Glomerular endothelial cell (primary cell): ENCODE measurements at places on chromosomes 16 and 17.

GRCh38 chr17:42535155-42536047 is 640 bp upstream of the NAGLU start:
- DNase-seq: no peak

DNA sequence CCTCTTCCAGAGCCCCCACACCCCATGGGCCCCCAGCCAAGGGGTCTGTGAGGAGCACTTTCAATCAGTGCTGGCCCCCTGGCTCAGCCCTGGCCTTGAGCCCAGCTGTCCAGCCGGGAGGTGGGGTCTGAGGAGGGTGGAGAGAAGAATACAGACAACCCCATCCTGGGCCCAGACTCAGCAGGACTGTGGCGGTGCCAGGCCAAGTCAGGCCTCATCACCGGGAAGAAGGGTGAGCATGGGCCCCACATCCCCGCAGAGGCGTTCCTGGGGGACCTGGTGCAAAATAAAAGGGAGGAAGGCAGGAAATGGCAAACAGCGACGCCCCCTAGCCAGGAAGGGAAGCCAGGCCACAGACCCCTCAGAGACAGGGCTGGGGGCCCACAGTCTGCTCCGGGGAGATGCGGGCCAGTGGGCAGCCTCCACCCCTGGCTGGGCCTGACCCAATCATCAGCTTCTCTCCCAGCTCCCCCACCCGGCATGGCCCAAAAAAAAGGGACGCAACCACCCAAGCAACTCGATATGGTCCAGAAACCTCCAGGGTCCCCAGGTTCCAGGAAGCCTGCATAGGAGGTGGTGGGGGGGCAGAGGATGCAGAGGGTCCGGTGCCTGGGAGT is 20.6 kb downstream of the ZNF423 start:
- DNase-seq: no peak

DNA sequence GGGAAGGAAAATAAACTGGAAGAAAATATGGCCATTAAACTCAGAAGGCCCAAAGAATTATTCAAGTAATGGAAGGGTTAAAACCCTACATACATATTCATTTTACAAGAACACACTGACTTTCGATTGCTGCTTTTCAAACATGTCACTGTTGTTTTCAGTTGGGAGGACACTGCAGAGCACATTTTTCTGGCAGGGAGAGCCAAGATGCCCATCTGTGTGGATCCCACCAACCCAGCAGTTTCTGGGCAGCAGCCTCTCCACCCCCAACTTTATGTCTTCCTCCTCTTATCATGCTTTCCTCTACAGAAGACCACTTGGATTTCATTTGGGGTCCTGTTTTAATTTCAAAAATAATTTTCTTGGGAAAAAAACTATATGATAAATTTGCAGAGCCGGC is 7.1 kb upstream of the CORO6 start:
- DNase-seq: no peak

DNA sequence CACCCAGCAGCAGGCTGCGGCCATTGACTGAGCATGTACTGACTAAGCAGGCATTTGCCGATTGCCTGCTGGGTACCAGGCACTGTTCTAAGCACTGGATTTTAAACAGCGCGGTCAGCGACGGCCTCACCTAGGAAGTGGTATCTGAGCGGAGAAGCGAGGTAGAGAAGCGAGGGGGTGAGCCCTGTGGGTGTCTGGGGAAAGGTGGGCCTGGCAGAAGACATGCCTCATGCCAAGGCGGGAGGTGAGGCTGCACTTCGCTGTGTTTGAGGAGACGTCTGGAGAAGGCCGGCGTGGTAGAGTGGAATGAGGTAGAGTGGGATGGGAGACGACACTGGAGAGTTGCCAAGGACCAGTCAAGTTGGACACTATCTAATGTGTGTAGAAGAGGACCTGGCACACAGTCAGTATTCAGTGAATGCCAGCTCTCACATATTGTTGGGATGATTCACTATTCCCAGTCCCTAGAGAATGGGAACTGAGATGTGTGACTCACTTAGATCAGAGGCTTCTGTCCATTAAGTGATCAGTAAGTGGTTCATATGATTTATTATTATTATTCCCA is 14.4 kb downstream of the SYCE1L start:
- DNase-seq: peak; percentile 82

DNA sequence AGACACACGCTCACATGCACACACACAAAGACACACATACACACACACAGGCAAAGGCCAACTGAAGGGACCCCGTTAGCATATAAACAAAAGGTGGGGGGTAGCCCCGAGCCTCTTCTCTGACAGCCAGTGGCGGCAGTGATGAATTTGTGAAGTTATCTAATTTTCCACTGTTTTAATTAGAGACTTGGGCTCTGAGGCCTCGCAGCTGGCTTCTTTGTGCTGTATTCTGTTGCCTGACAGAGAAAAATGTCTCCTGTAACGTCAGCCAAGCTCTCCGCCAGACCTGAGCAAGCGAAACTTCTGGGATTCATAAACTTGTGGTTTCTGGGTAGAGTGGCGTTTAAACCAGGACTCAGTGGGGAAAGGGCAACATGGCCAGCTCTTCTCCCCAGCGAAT is 113.9 kb upstream of the FOXF1 start:
- no peak for DNase-seq

GRCh38 chr16:85541980-85542900 is 70.9 kb upstream of the GSE1 start:
- no peak for DNase-seq

- DNase-seq: no peak
Observed at GRCh38 chr16:84136331-84137125, 8.4 kb downstream of the HSDL1 start.

DNA sequence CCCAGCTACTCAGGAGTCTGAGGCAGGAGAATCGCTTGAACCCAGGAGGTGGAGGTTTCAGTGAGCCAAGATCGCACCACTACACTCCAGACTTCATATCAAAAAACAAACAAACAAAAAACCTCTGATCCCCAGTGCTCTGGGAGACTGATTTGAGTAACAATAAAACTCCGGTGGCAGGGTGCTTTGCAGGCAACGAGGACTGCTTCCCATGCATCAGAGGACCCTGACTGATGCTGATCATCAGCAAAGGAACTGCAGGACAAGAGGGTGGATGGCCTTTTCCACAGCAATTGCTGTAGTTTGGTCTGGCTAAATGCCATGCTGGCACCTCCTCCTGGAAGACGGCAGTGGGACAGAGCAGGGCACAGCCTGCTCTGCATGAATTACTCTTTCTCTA is 6.4 kb upstream of the SLC39A11 start:
- DNase-seq: no peak

- no peak for DNase-seq
Observed at GRCh38 chr17:2723997-2724783, 12.6 kb upstream of the CLUH start.

DNA sequence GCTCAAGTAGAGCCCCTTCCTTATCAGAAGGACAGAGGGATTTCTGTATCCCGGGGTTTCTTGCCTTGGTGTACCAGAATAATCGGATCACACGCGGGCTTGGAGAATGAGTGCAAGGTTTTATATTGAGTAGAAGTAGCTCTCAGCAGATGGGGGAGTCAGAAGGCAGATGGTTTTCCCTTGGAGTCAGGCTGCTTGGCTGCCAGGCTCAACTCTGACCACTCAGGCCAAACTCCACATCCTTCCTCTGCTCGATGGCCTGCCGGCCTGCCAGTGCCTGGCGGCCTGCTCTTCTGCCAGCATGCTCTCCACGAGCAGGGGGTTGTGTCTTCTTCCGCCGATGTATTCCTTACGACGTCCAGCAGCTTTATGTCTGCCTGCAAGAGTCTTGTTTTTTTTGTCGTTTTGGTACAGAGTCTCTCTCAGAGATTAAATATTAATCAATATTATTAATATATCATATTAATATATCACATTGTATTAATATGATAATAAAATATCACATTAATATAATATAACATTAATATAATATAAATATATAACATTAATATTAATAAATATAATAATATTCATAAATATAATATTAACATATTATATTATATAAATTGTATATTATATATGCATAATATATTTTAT is 229.2 kb upstream of the WSCD1 start:
- no peak for DNase-seq

DNA sequence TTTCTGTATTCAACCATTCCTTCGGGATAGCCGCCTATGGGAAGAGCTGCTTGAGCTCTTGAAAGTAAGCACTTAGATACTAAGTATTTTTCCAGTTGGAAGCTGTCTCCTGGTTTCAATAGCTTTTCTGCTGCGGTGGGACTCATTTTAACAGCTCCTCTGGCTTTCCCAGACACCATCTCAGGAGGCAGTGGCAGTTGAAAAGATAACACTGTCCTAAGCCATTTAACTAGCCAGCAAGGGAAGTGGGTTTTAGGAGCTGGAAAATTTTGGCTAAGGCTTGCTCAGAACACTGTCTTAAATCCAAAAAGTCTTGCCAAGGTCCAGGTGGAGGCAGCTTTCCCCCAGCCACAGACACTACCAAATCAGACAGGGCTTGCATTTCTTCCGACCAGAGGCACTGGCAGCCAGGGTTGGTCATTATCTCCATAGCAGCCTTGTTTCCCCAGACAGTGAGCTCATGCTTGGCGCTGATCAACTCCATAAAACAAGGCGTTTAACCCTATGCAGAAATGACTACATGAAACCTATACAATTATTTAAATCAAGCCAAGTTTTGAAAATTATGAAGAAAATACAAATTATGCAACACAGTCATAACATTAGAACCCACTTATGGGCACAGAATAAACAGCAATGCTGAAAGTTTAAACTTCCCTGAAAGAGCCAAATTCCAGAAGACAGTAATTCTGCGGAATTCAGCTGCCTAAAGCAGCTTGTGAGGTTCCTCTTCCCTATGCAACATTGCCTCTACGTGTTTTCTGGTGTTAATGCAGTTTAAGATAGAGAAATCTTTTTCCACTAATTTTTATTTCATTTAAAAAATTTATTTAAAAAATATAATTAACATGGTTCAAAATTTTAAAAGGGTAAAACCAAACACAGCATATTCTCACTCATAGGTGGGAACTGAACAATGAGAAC is 25.0 kb downstream of the GABARAPL2 start:
- no peak for DNase-seq

GRCh38 chr16:80014241-80014939 is 413.9 kb upstream of the MAF start:
- DNase-seq: no peak

DNA sequence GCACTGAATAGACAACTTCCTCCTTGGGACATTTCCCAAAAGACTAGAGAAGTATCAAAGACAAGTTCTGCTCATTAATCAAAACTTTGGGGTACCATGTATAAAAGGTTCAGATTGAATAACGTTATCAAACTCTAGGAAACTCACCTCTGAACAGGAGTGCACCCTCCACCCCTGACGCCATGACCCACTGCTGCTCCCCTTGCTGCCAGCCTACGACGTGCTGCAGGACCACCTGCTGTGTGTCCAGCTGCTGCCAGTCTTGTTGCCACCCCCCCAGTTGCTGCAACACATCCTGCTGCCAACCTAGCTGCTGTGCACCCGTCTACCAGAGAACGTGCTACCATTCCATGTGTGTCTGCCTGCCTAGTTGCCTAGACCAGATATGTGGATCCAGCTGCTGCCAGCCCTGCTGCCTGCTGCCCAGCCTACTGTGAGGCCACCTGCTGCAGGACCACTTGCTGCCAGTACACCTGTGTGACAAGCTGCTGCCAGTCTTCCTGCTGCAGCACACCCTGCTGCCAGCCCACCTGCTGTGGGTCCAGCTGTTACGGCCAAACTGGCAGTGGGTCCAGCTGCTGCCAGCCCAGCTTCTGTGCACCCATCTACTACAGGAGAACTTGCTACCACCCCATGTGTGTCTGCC is 13.8 kb upstream of the KRTAP9-2 start:
- DNase-seq: no peak

DNA sequence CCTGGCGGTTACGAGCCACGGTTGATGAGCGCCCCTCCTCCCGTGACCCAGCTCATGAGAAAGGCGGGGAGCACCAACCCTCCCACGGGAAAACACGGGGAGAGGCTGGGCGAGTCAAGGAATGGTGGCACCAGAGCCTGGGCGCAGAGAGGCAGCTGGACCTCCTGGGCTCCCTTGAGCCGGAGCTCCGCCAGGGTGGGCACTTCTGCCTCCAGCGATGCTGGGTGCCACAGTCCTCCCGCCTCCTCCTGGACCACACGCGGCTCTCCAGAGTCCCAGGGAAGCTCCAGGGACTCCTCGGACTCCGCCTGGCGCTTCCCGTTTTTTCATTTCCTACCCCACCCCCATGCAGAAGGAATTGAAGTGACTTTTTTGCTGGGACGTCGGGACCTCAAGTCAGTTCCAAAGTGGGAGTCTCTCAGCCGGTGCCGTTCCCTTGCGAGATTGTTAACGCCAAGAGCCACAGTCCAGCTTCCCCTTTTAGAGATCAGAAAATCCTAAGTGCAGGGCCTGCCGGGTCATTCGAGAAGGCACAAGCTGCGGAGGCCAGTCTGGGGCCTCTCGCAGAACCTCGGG is 6.6 kb upstream of the CBX8 start:
- DNase-seq: no peak

GRCh38 chr16:58107228-58107627 is 22.0 kb downstream of the CFAP20 start:
- DNase-seq: no peak

GRCh38 chr16:24734382-24734781 is 4.9 kb downstream of the TNRC6A start:
- no peak for DNase-seq

DNA sequence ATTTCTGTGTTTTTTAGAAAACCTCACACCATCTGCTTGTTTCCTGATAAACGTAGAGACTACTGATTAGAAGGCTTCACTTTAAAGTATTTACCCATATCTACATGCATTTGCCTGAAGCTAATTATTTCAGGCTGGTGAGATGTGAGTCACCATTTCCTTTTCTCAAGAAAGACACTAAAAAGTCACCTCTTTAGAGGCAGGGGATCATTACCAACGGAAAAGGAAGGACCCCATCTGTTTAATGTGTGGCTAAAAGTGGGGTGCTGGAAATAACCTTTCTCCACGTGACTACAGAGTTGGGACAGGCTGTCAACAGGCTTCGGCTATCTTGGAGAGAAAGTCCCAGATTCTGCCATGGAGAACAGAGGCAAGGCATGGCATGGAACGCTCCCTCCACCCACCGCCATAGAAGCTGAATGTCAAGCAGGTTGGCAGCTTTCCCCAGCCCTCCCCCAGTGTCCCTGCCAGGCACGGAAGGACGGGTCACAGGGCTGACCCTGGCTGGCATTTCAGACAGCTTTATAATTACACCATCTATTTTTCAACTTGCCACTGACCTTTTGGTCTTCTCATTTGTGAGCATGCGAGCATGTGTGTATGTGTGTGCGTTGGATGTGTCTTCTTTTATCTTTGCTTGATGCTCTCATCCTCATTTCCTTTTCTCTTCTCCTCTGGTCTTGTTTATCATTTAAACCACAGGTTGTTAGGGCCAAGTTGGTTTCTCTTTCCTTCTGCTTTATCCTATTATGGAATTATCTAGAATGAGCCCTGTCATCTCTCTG is 157.0 kb downstream of the CPPED1 start:
- peak; percentile 52 for DNase-seq
